ENCODE measurements at places on chromosomes 4 and X. TPM values are rescaled to one million over a fixed set of nuclear protein-coding genes. Genes with fewer than 3 reads are reported as not detected.

- no peak for DNase-seq
These were observed 72.3 kb downstream of the STAG2 start for GRCh38 chrX:124033821-124034220.

- no peak for DNase-seq
These were observed 12.4 kb upstream of the ZCCHC13 start for GRCh38 chrX:74291577-74291963.

GRCh38 chr4:17117746-17118145, 219.3 kb upstream of the LDB2 start:
- DNase-seq: no peak

DNA sequence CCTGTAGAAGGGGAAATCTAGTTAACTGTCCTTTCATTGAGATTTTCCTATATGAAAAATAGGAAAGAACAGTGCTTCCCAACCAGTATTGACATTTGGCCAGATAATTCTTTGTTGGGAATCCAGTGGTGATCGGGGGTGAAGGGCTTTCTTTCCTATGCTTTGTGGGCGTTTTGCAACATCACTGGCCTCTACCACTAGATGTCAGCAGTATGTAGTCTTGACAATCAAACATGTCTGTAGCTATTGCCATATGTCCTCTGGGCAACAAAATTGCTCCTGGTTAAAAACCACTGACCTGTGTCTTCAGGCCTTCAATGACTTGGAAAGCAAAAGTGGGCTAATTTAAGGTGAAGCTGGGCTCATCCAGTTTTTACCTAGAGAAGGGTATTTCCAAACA, 658.5 kb downstream of the DACH2 start:
- DNase-seq: no peak

DNA sequence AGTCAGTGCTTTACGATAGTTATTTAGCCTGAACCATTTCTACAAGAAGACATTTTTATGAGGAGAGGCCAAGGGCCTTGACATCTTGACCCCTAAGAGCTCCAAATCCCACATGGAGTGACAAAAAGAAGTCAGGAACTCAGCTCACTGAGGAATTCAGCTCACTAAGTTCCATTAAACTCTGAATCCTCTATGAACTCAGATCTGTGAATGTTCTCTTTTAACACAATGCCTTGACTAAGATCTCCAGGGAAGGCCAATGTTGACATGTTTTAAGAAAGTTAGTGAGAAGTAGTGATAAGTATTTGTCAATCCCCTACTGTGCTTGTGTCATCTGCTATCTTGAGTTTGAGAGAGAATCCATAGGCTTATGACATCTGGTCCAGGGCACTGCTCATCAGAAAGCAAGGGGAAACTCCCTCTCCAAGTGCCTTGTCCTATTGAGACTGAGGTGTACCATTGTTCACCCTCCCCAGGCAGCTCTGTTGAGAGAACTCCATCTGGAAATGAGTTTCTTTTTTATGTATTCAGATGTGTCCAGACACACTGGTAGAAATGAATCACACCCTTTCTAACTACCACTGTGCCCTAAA, 68.7 kb upstream of the PCDH19 start:
- DNase-seq: no peak

GRCh38 chrX:155056877-155057792, 13.8 kb downstream of the CMC4 start:
- DNase-seq: peak; percentile 82

- no peak for DNase-seq
These were observed 19.9 kb downstream of the DCHS2 start for GRCh38 chr4:154471526-154472331.

DNA sequence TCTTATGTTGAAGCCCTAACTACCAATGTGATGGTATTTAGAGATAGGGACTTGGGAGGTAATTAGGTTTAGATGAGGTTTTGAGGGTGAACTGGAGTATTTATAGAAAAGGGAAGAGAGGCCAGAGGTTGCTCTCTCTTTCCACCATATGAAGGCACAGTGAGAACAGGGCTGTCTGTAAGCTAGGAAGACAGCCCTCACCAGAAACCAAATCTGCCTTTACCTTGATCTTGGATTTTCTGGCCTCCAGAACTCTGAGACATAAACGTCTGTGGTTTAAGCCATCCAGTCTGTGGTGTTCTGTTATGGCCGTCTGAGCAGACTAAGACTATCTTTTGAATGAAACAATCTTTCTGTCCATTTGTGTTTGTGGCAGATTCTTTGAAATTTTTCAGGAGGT, 223.7 kb downstream of the PDHA2 start:
- DNase-seq: no peak

GRCh38 chrX:105098201-105098600, 122.3 kb downstream of the TEX13A start:
- no peak for DNase-seq

DNA sequence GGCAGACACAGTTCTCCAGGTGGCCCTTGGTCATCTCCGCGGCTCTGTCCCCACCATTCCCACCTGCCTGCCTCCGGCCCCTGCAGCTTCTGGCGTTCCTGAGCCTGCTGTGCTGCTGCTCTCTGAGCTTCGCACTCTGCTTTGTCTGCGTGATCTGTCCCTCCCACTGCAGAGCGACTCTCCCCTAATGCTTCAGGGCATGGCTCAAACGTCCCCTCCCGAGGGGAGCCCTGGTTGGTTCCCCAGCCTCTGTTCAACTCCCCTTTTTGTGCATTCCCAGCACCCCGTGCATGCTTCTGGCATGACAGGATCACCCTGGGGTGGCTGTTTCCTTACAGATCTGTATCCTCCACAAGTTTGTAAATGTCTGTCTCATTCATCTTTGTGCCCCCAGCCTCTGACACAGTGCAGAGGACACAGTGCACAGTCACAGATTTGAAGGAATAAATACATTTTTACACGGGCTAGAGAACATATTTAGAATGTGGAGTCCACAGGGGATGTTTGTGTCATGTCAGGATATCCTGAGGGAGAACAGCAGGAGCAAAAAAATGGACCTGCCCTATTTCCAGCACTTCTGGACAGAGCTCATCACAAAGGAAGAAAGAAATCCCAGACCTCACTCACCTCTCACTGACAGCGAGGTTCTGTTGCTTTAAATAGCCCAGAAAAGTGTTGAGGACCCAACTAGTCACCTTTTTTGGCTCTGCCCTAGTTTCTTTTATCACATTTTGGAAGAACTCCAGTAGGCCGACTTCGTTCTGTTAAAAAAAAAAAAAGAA, 72.6 kb downstream of the GATB start:
- DNase-seq: peak; percentile 21

- no peak for DNase-seq
These were observed 52.0 kb downstream of the DRD5 start for GRCh38 chr4:9833421-9833820.

GRCh38 chr4:126742048-126742447, 890.7 kb upstream of the INTU start:
- no peak for DNase-seq

DNA sequence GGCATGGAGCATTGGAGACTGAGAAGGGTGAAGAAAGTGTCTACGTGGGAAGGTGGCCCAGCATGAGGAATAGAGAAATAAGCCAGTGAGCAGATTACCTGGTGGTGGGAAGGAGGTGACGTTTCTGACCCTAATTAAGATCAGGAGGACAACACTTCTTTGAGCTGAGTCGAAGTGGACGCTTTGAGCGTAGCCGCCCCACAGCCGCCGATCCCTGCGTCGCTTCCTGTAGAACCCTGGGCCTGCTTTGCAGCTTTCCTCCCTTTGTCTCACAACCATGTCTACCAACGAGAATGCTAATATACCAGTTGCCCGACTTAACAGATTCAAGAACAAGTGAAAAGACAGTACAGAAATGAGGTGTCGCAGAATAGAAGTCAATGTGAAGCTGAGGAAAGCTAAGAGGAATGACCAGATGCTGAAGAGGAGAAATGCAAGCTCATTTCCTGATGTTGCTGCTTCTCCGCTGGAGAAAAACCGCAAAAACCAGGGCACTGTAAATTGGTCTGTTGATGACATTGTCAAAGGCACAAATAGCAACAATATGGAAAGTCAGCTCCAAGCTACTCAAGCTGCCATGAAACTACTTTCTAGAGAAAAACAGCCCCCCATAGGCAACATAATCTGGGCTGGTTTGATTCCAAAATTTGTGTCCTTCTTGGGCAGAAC, 6.4 kb upstream of the ANTXR2 start:
- no peak for DNase-seq

DNA sequence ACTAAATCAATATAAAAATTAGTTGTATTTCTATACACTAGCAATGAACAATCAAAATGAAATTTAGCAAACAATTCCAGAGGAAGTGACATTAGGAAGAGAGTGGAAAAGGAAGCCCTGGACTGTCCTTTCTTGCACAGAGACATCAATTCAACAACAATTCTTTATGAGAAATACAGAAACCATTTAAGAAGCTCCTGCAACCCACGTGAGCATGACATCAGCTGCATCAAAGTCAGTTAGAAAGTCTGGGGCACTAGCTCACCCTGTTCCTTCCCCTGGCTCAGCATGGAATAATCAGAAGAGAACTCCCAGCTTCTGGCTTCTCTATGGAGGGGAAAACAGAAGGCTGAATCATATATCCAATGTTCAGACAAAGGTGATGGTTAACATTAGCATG, 48.6 kb upstream of the STARD8 start:
- no peak for DNase-seq

GRCh38 chr4:169212981-169213380, 57.8 kb downstream of the SH3RF1 start:
- no peak for DNase-seq

GRCh38 chr4:148064451-148064850, 332.6 kb downstream of the ARHGAP10 start:
- DNase-seq: no peak

GRCh38 chr4:6298035-6298434, 28.4 kb downstream of the WFS1 start:
- DNase-seq: no peak

- DNase-seq: no peak
These were observed 233.3 kb downstream of the NDST4 start for GRCh38 chr4:114879916-114880669.

DNA sequence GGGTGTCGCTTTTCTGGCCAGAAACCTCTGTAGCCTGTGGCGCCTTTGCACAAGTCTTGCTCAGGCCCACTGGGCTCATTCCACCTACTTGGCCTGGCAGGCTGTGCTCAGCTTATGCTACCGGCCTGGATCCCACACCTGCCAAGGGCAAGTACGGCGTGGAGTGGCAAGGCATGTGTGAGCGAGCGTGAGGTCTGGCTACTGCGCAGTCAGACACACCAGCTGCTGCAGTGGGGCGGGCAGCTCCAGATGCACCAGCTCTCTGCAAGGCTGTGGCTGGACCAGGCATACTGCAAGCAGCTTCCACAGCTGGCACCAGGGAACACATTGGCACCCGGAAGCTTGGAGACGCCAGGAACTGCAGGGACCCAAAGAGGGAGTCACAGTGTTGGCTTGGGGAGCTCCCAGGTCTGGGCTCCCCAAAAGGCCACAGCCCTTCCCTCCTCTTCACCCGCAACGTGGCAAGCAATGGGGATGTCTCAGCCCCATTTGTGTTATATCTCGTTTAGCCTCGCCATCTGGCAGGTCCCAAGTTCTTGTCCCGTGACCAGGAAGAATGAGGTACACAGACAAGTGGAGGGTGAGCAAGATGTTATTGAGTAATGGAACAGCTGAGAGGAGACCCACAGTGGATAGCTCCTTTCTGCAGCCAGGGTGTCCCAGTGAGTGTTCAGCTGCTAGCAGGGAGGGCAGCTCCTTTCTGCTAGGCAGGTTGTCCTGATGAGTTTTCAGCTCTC, 3.8 kb upstream of the FBXW7 start:
- DNase-seq: no peak

- peak; percentile 77 for DNase-seq
These were observed 15.8 kb downstream of the BCAP31 start for GRCh38 chrX:153708415-153708814.

F9 gene
- polyA plus RNA-seq: not detected

NWD2 gene
- polyA plus RNA-seq: not detected

CYLC1 gene
- polyA plus RNA-seq: not detected

MAGEA11 gene
- not detected for polyA plus RNA-seq

NDUFA1 gene
- 61.2 TPM for polyA plus RNA-seq

ARX gene
- polyA plus RNA-seq: not detected

OTC gene
- polyA plus RNA-seq: not detected

ODAM gene
- not detected for polyA plus RNA-seq

TCEAL7 gene
- 4.2 TPM for polyA plus RNA-seq

MSN gene
- polyA plus RNA-seq: 528 TPM
